ENCODE measurements at places on chromosomes 3 and 15.

- no peak for DNase-seq
Measured at GRCh38 chr15:27358751-27359434, 387.9 kb downstream of the GABRG3 start.

DNA sequence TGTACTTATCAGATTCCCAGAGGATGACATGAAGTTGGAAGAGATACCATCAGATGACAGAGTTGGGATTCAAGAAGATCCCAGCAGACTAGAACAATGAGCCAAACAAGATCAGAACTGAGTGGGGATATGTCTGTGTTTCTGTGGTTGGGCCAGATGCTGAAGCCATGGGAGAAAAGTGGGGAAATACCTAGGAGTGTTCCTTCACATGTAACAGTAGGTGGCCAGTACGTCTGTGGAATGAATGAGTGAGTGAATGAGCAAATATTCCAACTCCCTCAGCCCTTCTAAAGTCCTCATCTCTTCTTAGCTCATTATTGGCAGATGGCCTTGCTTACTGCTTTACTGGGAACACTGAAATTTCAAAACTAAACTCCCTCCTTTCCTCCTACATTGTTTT is 32.2 kb upstream of the GREM1 start:
- DNase-seq = no peak

DNA sequence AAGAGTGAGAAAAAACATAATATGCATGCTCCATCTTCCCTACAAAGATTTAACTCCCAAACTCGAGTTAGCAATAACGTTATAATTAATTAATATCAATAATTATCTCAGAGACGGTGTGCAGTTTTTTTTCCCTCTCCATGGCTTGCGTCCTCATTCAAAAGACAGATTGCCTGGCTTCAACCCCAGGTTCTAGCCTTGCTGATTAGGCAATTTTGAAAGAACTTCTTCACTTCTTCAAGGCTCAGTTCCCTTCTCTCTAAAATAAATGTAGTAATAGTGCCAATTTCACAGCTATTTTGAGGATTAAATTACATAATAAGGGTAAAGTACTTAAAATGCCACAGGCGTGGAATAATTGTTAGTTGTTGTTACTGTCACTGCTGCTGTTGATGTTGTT is 876.1 kb upstream of the GBE1 start:
- no peak for DNase-seq

GRCh38 chr3:33430061-33430460 is 10.1 kb downstream of the UBP1 start:
- no peak for DNase-seq

DNA sequence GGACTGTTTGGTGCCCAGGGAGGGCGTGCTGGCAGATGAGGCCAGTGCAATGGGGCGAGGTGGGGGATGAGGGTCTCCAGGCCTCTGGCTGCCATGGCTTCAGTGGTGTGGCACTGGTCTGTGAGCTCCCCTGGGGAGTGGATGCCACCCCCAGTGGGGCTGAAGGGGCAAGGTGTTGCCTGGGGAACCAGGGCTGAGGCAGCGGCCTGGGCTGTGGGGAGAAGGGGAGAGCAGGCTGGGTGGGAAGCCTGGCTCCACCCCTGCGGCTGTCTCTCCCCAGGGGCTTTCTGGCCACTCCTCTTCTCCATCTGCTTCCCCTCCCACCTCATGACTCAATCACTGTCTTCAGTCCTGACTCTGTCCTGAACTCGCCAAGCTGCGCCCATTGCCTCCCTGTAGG is 88.4 kb upstream of the TLE3 start:
- DNase-seq = no peak

- no peak for DNase-seq
Measured at GRCh38 chr3:186592682-186593081, 20.2 kb upstream of the AHSG start.

DNA sequence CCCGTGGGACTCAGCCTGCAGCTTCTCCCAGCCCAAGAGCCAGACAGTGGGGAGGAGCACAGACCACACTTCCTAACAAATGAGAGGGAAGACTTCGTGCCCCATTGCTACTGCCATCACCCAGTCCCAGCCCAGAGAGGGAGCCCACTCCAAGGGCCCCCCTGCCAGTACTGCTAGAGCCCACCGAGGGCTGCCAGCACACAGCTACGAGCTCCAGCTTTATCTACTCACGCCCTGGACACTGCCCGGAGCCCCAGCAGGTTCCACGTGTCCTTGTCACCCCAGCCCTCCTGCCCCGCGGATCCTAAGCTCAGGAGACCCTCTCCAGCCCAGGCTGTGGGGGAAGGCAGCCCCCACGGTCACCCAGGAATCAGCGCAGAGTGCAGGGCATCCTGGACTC is 1.9 kb downstream of the GOLGA8A start:
- no peak for DNase-seq

- no peak for DNase-seq
Measured at GRCh38 chr15:72857331-72858063, 73.9 kb upstream of the ADPGK start.

DNA sequence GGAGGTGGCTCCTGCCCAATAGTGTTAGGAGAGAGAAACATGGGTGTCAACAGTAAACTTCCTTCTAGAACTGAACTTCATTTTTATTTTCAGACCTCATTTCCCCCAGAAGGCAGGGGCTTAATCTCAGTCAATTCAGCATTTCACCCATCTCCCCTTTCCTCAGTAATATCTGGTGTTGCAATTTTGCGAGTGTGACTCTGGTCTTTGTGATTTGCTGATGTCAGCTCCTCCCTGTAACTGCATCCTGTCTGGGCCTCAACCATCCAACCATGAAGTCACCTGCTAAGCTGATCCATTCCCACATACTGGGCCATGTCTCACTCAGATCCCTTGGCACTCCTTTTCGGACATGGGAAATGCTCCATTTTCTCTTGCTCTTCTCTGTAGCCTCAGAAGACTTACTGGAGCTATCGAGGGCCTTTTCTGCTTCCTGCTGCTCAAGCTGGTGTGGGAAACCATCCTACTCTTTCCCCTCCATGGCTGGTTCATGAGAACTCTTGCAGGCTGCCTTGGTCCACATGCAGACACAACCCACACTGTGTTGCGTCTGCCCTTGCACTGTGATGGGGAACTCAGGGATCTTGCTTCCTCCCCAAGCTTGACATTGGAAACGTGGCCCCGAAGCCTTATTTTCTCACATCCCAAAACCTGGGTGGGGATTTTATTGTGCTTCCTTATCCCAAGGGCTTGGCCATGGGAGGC is 24.6 kb downstream of the CCR4 start:
- no peak for DNase-seq

- no peak for DNase-seq
Measured at GRCh38 chr3:11717301-11717700, 73.6 kb upstream of the VGLL4 start.
